ENCODE measurements at places on chromosomes 12 and 14.

- DNase-seq = peak; percentile 26
These were observed 49.8 kb upstream of the USP15 start for GRCh38 chr12:62210422-62210821.

DNA sequence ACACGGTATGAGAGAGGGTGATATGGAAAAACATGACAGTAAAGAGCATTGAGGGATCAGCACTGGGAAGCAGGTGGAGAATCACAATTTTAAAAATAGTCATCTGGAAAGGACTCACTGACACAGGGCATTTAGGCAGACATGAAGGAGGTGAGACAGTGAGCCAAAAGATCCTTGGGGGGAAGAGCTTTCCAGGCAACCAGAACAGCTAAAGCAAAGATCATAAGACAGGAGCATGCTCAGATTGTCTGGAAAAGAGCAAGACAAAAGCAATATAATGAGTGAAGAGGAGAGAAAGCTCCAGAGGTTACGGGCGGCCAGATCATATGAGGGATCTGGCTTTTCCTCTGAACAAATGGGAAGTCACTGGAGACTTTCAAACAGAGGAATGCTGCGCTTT is 63.9 kb downstream of the DENND5B start:
- no peak for DNase-seq

GRCh38 chr12:46110928-46111699 is 120.7 kb upstream of the SCAF11 start:
- DNase-seq = no peak

DNA sequence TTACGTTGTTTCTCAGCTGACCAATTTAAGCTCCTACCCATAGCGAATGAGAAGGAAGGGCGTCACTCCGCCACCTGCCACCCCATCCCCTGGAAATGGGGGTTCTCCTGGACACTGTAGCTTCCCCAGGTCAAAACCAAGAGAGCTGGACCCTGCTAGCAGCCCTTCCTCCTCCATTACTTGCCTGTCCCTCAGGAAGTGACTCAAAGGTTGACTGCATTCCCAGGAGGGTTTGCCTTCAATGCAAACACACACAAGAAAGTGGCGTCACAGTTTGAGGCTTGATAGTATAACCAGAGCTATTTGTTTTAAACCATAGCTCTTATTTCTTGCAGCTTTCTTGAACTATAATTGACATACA is 79.1 kb downstream of the KCNK13 start:
- no peak for DNase-seq

DNA sequence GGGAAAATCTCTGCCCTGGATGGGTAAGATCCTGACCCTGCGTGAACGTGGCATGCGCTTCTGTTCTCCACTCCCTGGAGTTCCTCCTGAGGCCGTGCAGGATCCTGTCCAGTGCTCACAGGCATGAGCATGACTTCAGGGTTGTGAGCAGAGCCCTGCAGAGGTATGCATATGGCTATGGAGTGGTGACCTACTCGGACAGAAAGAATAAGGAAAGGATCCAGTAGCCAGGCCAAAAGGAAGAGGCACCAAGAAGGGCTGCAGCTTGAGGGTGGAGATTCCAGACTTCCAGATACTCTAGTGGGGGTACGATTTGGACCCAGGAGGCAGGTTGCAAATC is 20.8 kb upstream of the CD27 start:
- no peak for DNase-seq

- DNase-seq = no peak
These were observed 136.1 kb upstream of the MAX start for GRCh38 chr14:65238456-65238855.

DNA sequence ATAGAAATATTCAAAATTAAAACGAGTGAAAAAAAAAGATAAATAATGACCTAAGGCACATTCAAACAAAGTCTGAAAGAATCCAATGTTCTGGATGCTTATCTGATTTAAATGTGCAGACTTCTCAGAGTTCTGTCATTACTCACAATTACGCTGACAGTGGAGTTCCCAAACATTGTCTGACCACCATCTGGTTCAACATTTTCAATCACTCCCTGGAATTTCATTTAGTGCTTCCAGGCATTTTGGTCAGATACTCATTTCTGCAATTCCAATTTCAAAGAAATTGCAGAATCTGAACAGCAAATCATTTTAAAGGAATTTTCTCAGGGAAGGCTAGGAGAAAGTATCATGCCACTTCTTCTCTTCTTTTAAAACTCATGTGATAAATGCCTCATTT is 398.2 kb upstream of the PDE3A start:
- no peak for DNase-seq

All from stimulated activated naive CD4-positive, alpha-beta T cell treated with Interleukin-2 at 50 U/mL for 16 hours (primary cell).